Panc1 (cell line): ENCODE measurements at places on chromosomes 6 and 20. TPM values are rescaled to one million over a fixed set of nuclear protein-coding genes. Genes with fewer than 3 reads are reported as not detected.
A peak's percentile ranks its signal among the peaks of the same experiment; 100 is the strongest.

Gene PMEPA1
- 89.8 TPM for total RNA-seq

Gene COL20A1
- total RNA-seq, result 0.23 TPM

Gene HLA-DOB
- total RNA-seq, result 0.39 TPM

Gene SLC17A1
- total RNA-seq, result not detected

Gene ENPP4
- 5.4 TPM for total RNA-seq

Gene PRELID3B
- total RNA-seq, result 131 TPM

Gene HLA-DMB
- 0.44 TPM for total RNA-seq

Gene HLA-DRA
- total RNA-seq, result 1.7 TPM

DNA sequence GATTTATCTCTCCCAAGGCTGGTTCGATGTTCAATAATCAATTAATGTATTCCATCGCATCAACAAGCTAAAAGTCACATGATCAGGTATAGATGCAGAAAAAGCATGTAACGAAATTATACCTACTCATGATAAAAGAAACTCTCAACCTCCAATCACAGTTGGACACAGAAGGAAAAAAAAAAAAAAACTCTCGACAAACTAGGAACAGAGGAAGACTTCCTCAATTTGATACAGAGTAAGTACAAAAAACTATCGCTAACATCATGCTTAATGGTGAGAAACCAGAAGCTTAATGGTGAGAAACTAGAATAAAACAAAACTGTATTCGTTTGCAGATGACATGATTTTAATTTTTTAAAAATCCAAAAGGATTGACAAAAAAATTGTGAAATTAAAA, 62.0 kb upstream of the SMIM29 start:
- no peak for DNase-seq

GRCh38 chr20:16528078-16528477, 45.2 kb downstream of the KIF16B start:
- DNase-seq, result peak; percentile 89

GRCh38 chr20:63699466-63700198, 3.2 kb downstream of the TNFRSF6B start:
- DNase-seq, result no peak

- no peak for DNase-seq
Measured at GRCh38 chr20:56422076-56422823, 10.2 kb downstream of the CASS4 start.

GRCh38 chr6:43705996-43706395, 18.4 kb upstream of the MRPS18A start:
- no peak for DNase-seq

DNA sequence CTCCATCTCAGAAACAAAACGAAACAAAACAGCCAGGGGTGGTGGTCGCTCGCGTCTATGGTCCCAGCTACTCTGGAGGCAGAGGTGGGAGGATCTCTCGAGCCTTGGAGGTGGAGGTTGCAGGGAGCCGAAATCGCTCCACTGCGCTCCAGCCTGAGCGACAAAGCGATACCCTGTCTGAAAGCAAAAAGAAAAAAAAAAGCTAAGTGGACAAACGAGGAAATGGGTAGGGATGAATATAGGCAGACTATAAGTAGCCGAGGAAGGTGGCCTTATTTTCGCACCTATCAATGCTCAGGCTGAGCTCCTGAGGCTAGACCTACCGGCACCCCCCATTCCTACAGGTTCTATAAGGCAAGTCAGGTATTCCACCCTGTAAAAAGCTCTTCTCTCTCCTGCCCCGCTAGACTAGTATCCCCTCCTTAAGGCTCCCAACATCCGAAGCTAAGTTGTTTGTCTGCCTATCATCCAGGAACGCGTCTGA, 650 bp upstream of the CASP8AP2 start:
- no peak for DNase-seq

DNA sequence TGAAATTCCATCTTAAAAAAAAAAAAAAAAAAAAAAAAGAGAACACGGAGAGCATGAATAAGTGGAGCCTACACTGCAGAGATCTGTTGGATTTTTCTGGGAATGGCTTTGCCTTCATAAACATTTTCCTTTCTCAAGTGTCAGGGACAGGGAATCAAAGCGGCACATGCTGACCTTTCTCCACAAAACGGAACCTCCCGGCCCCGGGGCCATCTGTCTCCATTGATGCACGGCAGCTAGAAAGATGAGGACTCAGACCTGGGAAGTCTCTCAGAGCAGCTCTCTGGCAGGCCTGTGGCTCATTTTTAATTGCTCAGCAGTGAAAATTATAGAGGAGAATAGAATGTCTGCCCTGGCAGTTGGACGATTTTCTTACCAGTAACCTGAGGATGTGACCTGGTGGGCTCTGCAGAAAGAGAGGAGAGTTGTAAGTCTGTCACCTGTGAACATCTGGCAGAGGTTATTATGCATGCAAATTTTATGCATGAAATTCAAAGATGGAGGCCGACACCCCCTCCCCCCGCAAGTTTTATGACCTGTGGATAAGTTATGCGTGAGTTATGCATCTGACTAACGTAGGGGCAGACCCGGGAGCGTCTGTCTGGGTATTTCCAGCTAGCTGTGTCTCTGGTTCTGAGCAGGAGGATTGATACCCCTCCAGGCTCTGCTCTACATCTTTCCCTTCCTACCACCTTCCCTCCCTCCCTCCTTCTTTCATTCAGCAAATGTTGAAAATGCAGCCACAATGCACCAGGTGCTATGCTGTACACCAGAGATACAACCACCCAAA, 352.5 kb downstream of the CDH26 start:
- DNase-seq, result no peak

DNA sequence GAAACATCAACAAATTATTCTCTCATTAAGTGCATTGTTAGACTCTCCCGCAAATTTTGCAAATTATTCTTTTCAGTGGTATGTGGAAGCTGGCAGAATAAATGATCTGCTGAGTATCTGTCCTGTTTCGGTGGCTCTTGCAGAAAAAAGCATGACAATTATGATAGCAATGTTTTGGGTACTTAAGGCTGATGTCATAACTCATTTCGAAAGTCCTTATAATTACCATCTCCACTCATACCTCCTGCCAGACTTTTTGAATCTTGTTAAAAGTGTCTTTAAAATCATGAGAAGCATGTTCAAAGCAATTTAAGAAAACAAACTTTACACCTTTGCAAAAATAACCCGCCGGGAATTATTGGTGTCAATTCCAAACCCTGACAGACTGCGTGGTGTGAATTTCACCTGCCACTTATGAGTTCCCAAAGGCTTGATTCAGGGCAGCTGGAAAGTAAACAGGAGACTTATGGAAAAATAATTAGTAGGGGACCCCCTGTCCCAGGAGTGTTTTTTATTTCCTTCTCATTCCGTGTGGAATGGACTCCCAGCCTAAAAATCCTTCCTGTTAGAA, 87.6 kb upstream of the E2F3 start:
- DNase-seq, result no peak

DNA sequence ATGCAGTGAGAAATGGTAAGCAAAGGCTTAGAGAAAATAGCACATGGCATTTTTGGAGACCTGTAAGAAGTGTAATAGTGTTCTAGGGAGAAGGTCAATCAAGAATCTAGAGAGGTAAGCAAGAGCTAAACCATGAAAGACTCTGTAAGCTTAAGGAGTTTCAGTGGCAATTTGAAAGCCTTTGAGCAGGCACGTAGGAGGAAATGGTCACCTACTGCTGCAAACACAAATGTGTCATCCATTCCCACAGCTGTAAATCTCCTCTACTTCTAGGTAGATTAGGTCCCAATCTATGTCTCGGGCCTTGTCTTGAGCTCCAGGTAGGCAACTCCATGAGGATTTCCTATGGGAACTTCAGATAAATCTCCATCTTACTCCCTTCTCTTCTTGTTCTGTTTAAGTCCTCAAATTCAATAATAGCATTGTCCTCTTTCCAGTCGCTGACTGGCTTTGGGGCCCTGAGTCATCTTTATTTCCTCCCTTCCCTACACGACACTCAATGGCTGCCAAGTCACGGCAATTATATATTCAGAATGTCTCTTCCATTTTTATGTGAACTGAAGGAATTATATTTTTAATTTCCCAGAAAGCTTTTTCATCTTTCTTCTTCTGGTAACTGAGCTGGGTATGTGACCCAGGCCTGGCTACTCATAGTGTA, 24.2 kb upstream of the PAQR8 start:
- no peak for DNase-seq

DNA sequence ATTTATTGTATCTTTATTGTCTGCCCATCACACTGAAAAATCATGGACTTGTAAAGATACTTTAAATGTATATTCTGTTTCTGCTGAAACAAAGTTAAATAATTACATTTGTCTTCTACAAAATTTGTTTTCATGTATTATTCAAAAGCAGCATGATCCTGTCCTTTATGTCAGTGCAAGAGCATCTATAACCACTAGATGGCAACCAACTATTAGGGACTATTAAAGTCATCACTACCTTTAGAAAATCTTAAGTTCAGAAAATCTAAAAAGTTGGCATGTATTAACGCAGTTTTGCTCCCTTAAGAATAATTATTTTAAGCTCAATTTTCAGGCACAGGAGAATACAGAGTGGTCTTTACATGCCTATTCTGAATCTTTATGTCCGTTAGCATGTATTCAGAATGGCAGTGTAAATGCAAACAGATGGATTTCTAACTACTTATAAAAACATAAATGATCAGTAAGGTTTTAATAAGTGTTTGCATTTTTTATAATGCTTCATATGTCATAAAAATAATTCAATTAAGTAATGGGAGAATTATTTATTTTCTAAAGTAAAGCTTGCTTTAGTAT, 17.8 kb downstream of the TMEM30A start:
- no peak for DNase-seq

GRCh38 chr6:39074486-39074885, 25.9 kb downstream of the GLP1R start:
- DNase-seq, result no peak

DNA sequence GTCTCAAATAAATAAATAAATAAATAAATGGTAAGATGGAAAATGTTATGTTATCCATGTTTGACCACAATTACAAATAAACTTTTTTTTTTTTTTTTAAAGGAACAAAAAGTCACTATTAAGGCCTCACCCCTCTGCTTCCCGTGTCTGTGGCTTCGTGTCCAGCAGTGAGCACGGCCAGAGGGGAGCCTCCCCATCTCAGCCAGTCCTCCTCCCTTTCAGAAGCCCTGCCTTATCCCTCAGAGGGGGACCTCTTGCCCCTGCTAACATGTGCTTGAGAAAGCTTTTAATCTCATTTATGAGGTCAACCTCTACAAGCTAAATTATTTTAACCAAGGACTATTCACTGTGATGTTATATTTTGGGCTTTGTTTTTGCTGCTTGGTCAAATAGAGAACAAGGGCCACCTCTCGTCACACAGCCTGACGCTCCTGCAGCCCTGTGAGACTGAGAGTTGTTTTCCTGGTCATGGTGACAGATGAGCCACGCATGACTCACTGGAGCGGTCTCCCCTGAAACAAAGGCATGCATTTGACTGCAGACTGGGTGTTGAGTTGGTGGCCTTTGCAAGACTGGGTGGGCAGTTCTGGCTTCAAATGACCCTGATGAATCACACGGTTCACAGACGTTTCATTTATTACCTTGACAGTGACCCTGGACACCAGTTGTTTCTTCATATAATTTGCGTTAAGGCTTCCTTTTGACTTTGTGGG, 131.8 kb downstream of the TIAM2 start:
- DNase-seq, result peak; percentile 76

GRCh38 chr6:99333068-99333467, 16.4 kb downstream of the FAXC start:
- DNase-seq, result no peak

DNA sequence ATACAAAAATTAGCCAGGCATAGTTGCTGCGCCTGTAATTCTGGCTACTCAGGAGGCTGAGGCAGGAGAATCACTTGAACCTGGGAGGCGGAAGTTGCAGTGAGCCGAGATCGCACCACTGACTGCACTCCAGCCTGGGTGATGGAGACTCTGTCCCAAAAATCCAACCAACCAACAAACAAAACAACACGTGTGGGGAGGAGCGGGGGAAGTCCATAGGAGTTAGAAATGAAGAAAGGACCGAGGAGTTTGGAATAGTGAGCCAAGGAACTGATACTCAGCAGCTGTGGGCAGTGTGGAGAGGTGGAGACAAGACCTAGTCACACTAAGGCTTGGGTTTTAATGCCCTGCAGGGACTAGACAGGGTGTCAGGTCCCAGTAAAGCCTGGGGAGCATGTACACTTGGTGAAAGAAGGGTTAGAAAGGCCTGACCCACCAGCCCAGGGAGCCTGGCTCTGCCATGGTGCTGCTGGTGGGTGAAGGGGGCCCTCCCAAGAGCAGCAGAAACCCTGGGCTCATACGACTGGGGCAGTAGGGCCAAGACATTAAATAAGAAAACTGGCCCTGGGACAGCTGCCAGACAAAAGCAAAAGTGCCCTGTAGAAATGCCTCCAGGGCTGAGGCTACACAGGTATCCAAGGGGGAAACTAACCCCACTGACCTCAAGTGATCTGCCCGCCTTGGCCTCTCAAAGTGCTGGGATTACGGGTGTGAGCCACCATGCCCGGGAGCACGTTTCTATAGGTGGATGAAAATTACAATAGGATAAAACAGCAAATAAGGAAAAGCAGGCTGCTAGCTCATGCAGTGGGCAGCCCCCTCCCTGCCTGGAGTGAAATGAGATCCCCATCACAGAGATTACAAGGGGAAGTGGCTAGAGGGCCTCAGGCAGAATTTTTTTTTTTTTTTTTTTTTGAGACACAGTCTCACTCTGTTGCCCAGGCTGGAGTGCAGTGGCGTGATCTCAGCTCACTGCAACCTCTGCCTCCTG, 58.0 kb downstream of the MYH7B start:
- no peak for DNase-seq

DNA sequence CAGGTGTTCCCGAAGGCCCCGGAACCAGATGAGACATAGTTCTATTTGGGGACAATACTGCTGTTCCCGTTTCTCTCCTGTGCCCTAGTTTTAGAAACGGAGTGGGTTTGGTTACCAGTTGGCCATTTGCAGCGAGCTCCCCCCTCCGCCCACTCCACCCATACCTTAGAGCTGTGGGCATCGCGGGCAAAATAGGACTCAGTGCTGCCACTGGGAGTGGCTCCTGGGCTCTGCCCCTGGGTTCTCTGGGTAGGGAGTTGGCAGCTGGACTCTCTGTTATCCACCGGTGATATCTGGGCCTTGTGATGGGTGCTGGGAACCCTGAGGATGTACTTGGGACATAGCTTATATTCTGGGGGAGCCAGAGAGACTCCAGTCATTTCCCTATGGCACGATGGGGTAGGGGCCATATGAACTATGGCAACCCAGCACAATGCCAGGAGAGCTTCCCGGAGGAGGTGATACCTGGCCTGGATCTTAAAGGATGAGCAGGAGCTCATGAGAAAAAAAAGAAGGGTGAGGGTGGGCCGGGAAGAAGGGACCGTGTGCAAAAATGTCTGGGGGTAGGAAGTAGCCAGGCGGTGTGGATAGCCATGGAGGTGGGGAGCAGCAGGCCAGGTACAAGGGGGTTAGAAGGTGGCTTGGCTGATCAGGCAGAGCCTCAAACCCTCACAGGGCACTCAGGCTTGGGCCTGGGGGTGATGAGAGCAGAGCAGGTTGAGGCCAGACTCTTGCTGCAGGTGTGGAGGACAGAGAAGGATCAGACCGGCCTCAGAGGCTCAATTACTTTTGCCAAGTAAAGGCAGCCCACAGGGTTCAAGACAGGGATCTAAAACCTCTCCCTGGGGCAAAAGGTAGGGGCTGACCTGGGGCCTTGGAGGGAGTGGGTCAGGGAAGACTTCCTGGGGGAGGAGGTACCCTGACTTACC, 9.6 kb downstream of the SRC start:
- DNase-seq, result no peak

GRCh38 chr20:19274412-19275015, 62.1 kb downstream of the SLC24A3 start:
- no peak for DNase-seq

- DNase-seq, result no peak
Measured at GRCh38 chr20:16451001-16451400, 122.2 kb downstream of the KIF16B start.

- no peak for DNase-seq
Measured at GRCh38 chr6:105941621-105942412, 144.3 kb upstream of the PRDM1 start.
